Esophagus muscularis mucosa (tissue), 4 donors: ENCODE measurements at places on chromosomes 4 and X. TPM values are rescaled to one million over a fixed set of nuclear protein-coding genes. Genes with fewer than 3 reads are reported as not detected.

- no peaks in the 10 kb centered on the region for H3K27me3 ChIP-seq
- no peaks in the 10 kb centered on the region for H3K36me3 ChIP-seq
- peaks cover 12% of the 10 kb centered on the region for H3K4me1 ChIP-seq
- H3K27ac ChIP-seq: peak overlapping the region; percentile 58
These were observed 145.4 kb downstream of the FNIP2 start for GRCh38 chr4:158914218-158914617.

- H3K27ac ChIP-seq: peak overlapping the region; percentile 68
- no peaks in the 10 kb centered on the region for H3K36me3 ChIP-seq
- no peaks in the 10 kb centered on the region for H3K27me3 ChIP-seq
- no peak for DNase-seq
These were observed 39.5 kb downstream of the USP38 start for GRCh38 chr4:143224255-143224654.

- H3K27me3 ChIP-seq: no peaks in the 10 kb centered on the region
- no peak for DNase-seq
- H3K4me1 ChIP-seq: no peaks in the 10 kb centered on the region
- no peak overlapping the region for H3K27ac ChIP-seq
- H3K4me3 ChIP-seq: no peak overlapping the region
- peaks cover 90% of the 10 kb centered on the region for H3K36me3 ChIP-seq
These were observed 107.1 kb downstream of the FAM193A start for GRCh38 chr4:2643555-2643954.

DNA sequence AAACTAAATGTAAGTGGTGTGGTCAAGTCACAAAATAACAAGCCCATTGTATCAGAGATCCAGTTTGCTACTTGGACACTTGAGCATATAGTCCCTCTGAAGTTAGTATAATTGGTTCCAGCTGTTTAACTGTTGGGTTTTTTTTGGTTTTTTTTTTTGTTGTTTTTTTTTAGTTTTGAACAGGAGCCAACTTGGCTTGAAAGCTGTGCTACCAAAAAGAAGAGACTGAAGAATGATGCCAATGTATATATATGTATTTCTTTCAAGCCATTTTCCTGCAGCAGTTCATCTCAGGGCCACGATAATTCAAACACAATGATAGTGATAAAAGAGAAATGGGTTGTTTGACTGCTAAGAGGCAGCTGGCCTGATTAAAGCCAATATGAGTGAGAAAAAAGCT lies 138.3 kb downstream of the PCDH18 start:
- H3K27me3 ChIP-seq: no peaks in the 10 kb centered on the region
- DNase-seq: no peak
- H3K4me1 ChIP-seq: peaks cover 24% of the 10 kb centered on the region
- H3K36me3 ChIP-seq: no peaks in the 10 kb centered on the region
- H3K4me3 ChIP-seq: no peak overlapping the region
- no peak overlapping the region for H3K27ac ChIP-seq

GRCh38 chrX:25548811-25549210 lies 533.0 kb upstream of the ARX start:
- DNase-seq: no peak
- no peak overlapping the region for H3K27ac ChIP-seq
- H3K4me3 ChIP-seq: no peak overlapping the region
- no peaks in the 10 kb centered on the region for H3K36me3 ChIP-seq
- H3K4me1 ChIP-seq: no peaks in the 10 kb centered on the region

- no peak overlapping the region for H3K27ac ChIP-seq
- no peaks in the 10 kb centered on the region for H3K4me1 ChIP-seq
- no peak for DNase-seq
These were observed 89.2 kb upstream of the EXOC1L start for GRCh38 chr4:55730280-55730931.

- H3K36me3 ChIP-seq: no peaks in the 10 kb centered on the region
- no peak for DNase-seq
- H3K27ac ChIP-seq: no peak overlapping the region
- H3K4me3 ChIP-seq: no peak overlapping the region
- H3K27me3 ChIP-seq: no peaks in the 10 kb centered on the region
These were observed 49.0 kb downstream of the PDHA1 start for GRCh38 chrX:19392703-19393102.

- H3K27ac ChIP-seq: no peak overlapping the region
- no peak overlapping the region for H3K4me3 ChIP-seq
- H3K36me3 ChIP-seq: no peaks in the 10 kb centered on the region
- DNase-seq: no peak
These were observed 81.1 kb downstream of the PPP2R2C start for GRCh38 chr4:6391186-6391851.

- H3K4me3 ChIP-seq: peak overlapping the region; percentile 63
- no peaks in the 10 kb centered on the region for H3K27me3 ChIP-seq
- H3K4me1 ChIP-seq: peaks cover 29% of the 10 kb centered on the region
These were observed 944 bp downstream of the KLF8 start for GRCh38 chrX:56233100-56233499.

DNA sequence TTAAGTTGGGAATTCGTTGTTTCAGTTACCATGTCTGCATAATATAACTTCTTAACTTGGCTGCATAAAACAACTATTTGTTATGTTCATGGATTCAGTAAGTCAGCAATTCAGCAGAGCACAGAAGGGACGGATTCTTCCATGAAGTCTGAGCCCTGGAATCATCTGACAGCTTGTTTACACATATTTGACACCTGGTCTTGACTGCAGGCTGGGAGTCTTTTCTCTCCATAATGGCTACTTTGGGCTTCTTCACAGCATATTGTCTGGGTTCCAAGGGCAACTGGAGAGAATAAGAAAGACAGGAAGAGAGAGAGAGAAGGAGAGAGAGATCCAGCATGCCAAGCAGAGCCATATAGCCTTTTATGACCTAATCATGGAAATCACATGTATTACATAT lies 23.1 kb downstream of the CENPC start:
- no peaks in the 10 kb centered on the region for H3K36me3 ChIP-seq
- H3K27me3 ChIP-seq: no peaks in the 10 kb centered on the region
- H3K4me1 ChIP-seq: peaks cover 12% of the 10 kb centered on the region
- H3K27ac ChIP-seq: no peak overlapping the region

DNA sequence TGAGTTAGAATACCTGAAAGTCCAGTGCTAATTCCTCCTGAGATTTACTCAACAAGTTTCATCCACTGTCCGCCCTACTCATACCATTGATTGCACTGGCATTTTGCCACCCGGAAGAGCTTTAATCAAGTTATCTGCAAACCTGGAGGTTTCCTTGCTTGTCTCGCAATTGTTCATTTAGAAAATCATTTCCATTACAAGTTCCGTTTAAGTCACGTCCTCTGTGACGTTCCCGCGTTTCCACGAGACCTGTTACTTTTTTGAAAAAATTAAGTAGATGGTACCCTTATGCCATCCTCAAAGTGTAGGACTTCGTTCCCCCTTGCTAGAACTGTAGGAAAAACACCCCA lies 761 bp upstream of the FRYL start:
- DNase-seq: no peak
- H3K27ac ChIP-seq: peak overlapping the region; percentile 93
- peak overlapping the region; percentile 89 for H3K4me3 ChIP-seq
- peaks cover 35% of the 10 kb centered on the region for H3K4me1 ChIP-seq

- no peaks in the 10 kb centered on the region for H3K4me1 ChIP-seq
- no peak overlapping the region for H3K4me3 ChIP-seq
- H3K27me3 ChIP-seq: no peaks in the 10 kb centered on the region
- no peak overlapping the region for H3K27ac ChIP-seq
These were observed 71.7 kb downstream of the IDS start for GRCh38 chrX:149433451-149433850.

DNA sequence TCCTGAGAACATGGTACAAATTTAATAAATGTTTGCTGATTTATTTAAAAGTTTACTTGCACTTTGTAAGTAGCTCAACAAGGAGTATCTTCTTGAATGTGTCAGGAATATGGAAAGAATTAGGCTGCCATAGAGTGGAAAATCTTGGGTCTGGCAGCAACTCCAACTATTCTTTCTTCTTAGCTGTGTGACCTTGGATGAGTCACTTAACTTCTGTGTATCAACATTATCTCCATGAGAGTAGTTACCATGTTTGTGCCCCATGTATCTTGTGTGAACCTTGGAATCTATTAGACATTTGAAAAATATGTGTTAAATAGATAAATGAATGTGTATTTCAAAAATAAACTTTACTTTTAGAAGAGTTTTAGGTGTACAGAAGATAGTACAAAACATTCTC lies 348.8 kb downstream of the GBA3 start:
- no peaks in the 10 kb centered on the region for H3K36me3 ChIP-seq
- no peaks in the 10 kb centered on the region for H3K27me3 ChIP-seq
- H3K4me1 ChIP-seq: no peaks in the 10 kb centered on the region
- no peak for DNase-seq
- no peak overlapping the region for H3K4me3 ChIP-seq

SLC10A7 gene
- 3.3 TPM for total RNA-seq

GRCh38 chrX:154436983-154437752 lies at the start of gene GDI1:
GDI1 (plus strand) TSS chrX:154437154; CDS start chrX:154437255, 101 bp downstream.
- no peak for DNase-seq
- H3K36me3 ChIP-seq: peaks cover under 1% of the 10 kb centered on the region
- H3K4me3 ChIP-seq: peak within 1 kb of the TSS; percentile 75
- H3K4me1 ChIP-seq: peaks cover 24% of the 10 kb centered on the region

DNA sequence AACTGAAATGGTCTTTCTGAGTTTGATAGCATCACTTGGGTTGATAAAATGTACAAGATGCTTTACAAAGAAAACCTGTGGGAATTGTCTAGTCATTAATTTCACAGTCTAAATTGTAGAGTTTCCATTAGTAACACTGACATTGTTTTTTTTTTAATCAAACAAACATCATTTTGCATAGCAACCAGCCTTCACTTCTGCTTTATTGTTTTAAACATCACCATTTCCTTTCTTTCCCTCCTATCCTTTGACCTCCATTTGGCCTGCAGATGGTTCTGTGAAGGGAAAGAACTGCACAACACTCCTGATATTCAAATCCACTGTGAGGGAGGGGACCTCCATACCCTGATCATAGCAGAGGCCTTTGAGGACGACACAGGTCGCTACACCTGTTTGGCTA lies 171.1 kb downstream of the PALLD start:
- no peaks in the 10 kb centered on the region for H3K27me3 ChIP-seq
- H3K27ac ChIP-seq: no peak overlapping the region
- no peaks in the 10 kb centered on the region for H3K4me1 ChIP-seq
- no peak for DNase-seq
- H3K4me3 ChIP-seq: no peak overlapping the region
- H3K36me3 ChIP-seq: no peaks in the 10 kb centered on the region

GRCh38 chr4:98653890-98654867 lies 4.2 kb downstream of the TSPAN5 start:
- H3K4me1 ChIP-seq: peaks cover 51% of the 10 kb centered on the region

- H3K27ac ChIP-seq: no peak overlapping the region
- H3K4me3 ChIP-seq: no peak overlapping the region
- no peaks in the 10 kb centered on the region for H3K36me3 ChIP-seq
- DNase-seq: no peak
- no peaks in the 10 kb centered on the region for H3K27me3 ChIP-seq
- no peaks in the 10 kb centered on the region for H3K4me1 ChIP-seq
These were observed 169.6 kb downstream of the MID1IP1 start for GRCh38 chrX:38970845-38971244.

GRCh38 chr4:113094331-113094730 lies 44.9 kb downstream of the ANK2 start:
- H3K27me3 ChIP-seq: no peaks in the 10 kb centered on the region
- no peak overlapping the region for H3K4me3 ChIP-seq
- no peaks in the 10 kb centered on the region for H3K36me3 ChIP-seq

XPNPEP2 gene
- total RNA-seq: 4.6 TPM

- H3K27me3 ChIP-seq: no peaks in the 10 kb centered on the region
- no peak overlapping the region for H3K4me3 ChIP-seq
- H3K4me1 ChIP-seq: no peaks in the 10 kb centered on the region
- DNase-seq: peak; percentile 3
- no peaks in the 10 kb centered on the region for H3K36me3 ChIP-seq
These were observed 142.6 kb upstream of the LEF1 start for GRCh38 chr4:108311313-108311712.
